ENCODE measurements at places on chromosomes 16 and 17.

GRCh38 chr17:13036751-13037150 lies 18.9 kb upstream of the ELAC2 start:
- no peak for DNase-seq

DNA sequence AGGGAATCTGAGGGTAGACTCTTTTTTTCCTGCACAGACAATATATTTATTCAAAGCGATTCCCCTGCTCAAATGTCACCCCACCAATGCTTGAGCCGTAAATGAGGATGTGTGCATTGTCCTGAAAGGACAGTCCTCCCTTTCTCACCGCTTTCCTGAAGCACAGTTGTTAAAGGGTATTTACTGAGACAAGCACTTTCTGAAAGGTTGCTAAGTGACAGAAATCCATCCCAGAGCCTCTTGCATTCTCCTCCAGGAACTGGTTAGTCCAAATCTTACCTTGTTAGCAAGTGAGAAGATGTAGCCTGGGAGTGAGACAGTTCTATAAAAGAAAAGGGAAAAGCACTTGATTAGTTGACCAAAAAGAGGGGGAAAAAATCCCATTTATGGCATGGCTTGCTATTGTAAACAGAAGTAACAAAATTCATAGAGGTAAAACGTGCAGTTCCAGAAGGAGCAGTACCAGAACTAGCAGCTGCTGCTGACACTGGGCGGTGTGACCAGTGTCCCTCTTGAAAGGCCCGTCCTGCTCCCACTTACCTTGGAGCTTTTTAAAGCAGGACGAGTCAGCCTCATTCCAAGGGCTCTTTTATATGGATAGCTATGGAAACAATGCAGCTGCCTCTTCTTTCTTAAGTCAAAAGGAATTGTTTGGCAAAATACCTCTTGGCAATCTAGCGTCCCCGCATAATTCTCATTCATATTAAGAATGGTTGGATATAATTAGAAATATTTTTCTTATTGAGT lies at the start of gene MYH2:
TSS of gene MYH2 (minus strand) at position 563 of the 747 bp plus-strand sequence. CDS start 1,738 bp downstream, outside the sequence.
- DNase-seq: no peak

- no peak for DNase-seq
Observed at GRCh38 chr17:29586676-29587469, 2.6 kb downstream of the GIT1 start.

GRCh38 chr17:21286909-21287702 lies 2.6 kb downstream of the MAP2K3 start:
- no peak for DNase-seq

- peak; percentile 87 for DNase-seq
Observed at GRCh38 chr16:30902029-30902972, 5.9 kb downstream of the CTF1 start.

DNA sequence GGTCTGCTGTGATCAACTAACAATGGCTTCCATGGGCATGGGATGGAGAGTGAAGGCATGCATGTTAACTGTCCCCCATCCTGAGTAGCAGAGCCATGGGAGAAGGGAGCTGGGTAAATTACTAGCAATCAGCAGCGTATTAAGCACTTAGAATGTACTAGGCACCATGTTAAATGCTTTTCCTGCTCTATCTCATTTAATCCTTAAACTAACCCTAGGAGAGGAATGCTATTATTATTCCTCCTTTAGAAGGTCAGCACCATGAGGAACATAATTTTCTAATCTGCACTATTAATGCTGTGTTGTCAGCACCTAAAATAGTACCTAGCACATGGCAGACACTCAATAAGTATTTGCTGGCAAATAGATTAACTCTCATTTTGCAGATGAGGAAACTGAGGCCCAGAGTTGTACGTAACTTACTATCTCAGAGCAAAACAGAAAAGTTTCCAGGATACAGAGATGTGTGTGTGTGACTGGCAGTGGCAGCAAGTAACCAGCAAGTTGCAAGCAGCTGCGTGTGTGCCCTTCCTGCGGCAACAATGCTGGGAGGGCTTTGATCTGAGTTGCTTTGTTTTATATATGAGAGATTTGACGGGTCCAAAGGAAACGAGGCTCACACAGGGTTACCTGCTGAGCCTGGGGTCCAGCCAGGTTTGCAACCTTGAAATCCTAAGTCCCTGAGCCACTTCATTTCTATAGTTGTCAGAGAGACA lies 6.5 kb upstream of the KLHL36 start:
- DNase-seq: no peak

DNA sequence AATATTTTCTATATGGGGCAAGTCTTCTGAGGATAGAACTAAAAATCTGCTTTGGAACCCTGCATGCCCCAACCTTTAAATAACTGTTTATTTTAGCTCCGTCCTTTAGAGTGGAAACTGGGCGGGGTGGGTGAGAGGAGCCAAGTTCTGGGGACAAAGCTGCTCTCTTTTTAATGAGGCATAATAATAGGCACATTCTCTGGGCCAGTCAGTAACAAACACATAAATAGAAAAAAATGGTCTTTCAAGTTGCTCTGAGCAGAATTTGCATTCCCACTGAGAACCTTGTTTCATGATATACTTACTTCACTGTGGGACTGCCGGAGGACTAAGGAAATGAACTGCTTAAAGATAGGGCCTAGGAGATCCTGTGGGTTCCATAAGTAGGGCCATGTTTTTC lies 51.5 kb downstream of the KNOP1 start:
- no peak for DNase-seq

- DNase-seq: no peak
Observed at GRCh38 chr17:28657756-28658155, 4.0 kb downstream of the SDF2 start.

GRCh38 chr17:39563476-39563875 lies 44.2 kb downstream of the NEUROD2 start:
- DNase-seq: no peak

DNA sequence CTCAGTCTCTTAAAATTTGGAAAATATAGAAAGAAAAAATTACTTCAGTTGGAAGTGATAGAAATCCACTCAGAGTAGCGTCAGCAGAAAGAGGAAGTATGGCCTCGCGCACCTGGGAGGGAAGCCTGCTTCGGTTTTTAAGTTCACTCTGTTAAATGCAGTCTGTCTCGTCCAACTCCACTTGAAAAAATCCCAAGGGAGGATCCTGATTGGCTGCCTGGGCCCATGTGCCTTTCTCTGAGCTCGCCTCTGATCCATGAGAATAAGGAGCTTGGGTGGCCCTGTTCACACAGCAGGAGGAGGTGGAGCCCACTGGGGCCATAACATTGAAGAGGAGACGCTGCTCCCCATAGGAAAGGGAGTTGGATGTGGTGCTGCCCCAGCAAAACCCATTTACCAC lies 40.7 kb downstream of the DNAJA2 start:
- DNase-seq: no peak

GRCh38 chr16:69600202-69600601 lies 34.4 kb downstream of the NFAT5 start:
- no peak for DNase-seq

DNA sequence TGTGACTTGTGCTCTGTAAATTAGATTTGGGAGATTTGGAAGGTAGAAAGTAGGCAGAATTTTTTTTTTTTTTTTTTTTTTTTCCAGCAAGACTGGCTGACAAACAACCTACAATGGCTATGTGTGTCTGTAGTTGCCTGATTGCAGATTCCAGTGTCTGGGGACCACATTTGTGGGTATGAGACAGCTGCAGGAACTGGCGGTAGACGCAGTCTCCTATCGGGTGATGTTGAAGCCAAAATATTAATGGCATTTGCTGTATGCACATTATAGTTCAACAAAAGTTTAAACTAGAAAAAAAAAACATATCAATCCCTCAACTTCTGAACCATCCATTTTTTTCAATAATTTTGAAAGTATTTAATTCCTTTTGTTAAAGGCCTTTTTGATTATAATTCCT lies 665.2 kb downstream of the TOX3 start:
- DNase-seq: peak; percentile 15

- no peak for DNase-seq
Observed at GRCh38 chr17:65811043-65811442, 249.6 kb upstream of the AXIN2 start.

- no peak for DNase-seq
Observed at GRCh38 chr17:20920095-20920814, 122.6 kb downstream of the USP22 start.

- DNase-seq: peak; percentile 62
Observed at GRCh38 chr17:39270923-39271322, 45.2 kb upstream of the STAC2 start.

GRCh38 chr17:49193513-49194296 lies 16.7 kb downstream of the GNGT2 start:
- peak; percentile 54 for DNase-seq

DNA sequence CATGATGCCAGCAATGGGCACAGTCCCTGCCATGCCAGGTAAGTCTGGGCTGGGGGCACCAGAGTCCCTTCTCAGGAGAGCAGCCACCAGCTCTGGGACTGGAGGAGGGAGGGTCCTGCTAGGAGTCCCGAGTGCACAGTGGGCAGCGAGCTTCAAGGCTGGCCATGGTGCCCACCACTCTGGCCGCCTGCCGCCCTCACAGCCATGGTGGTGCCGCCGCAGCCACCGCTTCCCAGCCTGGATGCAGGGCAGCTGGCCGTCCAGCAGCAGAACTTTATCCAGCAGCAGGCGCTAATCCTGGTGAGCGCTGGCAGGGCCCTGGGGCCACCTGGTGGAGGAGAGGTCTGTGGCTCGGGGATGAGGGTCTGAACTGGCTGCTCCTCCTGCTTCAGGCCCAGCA lies 17.9 kb upstream of the SMIM5 start:
- no peak for DNase-seq

DNA sequence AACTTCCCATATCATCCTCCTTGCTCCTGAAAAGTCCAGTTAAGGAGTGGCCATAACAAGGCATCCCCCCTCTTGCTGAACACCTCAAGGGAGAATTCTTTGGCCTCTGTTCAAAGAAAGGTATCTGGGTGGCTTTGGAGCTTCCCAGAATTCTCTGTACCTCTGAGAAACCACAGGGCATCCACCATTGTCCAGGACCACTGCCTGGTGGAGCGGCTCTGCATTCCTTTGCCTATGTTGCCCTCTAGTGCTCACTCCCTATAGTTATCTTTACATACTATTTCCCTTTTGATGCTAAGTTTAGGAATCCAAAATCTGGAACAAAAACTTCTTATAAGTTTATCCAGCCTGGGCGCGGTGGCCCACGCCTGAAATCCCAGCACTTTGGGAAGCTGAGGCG lies 30.3 kb downstream of the CHD9NB start:
- DNase-seq: peak; percentile 78

- DNase-seq: no peak
Observed at GRCh38 chr17:7971651-7972050, 30.8 kb upstream of the GUCY2D start.

- no peak for DNase-seq
Observed at GRCh38 chr16:56226187-56226586, 34.9 kb downstream of the GNAO1 start.

DNA sequence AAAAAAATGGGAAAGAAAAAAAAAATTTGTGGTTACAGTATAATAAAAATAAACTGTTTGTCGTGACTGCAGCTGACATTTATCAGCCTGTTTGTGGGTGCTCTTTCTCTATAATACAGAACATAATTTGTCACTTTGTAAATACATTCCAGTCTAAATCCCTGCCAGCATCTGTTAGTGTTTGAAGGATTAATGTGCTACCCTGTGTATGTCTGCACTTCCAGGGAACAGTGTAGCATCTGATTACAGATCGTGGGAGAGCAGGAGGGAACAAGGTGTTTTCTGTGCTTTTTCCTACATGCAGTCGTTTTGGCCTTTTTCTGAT lies 265.1 kb downstream of the WWOX start:
- no peak for DNase-seq

- DNase-seq: no peak
Observed at GRCh38 chr16:24286741-24287405, 30.7 kb downstream of the CACNG3 start.

- no peak for DNase-seq
Observed at GRCh38 chr16:8103649-8104289, 486.5 kb downstream of the TMEM114 start.

- no peak for DNase-seq
Observed at GRCh38 chr17:8803531-8804420, 4.6 kb upstream of the MFSD6L start.

- no peak for DNase-seq
Observed at GRCh38 chr16:85810097-85810741, 10.7 kb downstream of the COX4I1 start.

GRCh38 chr16:89041571-89042481 lies 51.8 kb upstream of the ACSF3 start:
- no peak for DNase-seq

GRCh38 chr17:78318407-78318806 lies 41.5 kb downstream of the SOCS3 start:
- no peak for DNase-seq

GRCh38 chr16:76777721-76778465 lies 413.1 kb upstream of the MON1B start:
- DNase-seq: no peak

DNA sequence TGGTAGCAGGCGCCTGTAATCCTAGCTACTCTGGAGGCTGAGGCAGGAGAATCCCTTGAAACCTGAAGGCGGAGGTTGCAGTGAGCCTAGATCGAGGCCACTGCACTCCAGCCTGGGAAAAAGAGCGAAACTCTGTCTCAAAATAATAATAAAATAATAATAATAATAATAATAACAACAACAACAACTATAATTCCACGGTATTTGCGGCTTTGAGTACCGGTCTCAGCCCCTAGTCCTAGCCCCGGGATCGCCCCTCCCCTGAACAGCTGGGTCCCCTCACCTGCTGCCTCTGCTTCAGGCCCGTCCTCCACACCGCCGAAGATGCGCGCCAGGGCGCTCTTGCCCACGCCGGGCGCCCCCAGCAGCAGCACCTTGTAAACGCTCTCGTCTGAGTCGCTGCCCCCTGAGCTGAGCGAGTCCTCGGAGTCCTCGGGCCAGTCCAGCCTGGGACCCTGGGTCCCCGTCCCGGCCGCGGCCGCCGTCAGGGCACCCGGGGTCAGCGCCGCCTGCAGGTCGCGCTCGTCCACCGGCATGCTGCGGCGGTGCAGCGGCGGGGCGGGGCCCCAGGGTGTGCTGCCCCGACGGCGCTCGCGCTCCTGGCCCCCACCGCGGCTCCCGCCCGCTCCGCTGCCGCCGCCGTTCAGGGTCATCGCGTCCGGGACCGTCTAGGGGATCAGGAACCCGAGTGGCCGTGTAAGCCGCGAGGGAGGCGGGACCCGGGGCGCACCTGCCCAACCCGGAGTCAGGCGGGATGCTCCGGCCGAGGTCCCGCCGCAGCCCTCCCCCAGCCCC lies 611 bp downstream of the RRAD start:
- peak; percentile 57 for DNase-seq

- peak; percentile 7 for DNase-seq
Observed at GRCh38 chr17:43338886-43339516, 59.8 kb upstream of the ARL4D start.

All from AG08395 (cell line).